ENCODE measurements at places on chromosomes 6 and 20.

DNA sequence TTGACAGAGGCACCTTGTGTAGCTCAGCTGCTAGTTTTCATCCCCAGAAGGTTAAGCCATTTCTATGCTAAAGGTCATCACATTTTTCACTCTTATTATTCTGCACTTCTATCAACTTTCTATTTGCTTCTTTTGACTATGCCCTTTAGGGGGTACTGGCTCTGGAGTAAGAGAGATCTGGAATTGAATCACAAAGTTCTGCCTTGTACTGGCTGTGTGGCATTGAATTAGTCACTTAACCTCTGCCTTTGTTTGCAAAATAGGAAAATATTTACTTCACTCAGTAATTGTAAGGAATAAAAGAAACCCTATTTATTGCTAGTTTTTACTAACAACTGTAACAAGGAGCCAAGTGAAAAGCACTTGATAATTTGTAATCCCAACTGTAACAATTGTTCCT, 56.8 kb upstream of the MTRF1L start:
- DNase-seq, result no peak

DNA sequence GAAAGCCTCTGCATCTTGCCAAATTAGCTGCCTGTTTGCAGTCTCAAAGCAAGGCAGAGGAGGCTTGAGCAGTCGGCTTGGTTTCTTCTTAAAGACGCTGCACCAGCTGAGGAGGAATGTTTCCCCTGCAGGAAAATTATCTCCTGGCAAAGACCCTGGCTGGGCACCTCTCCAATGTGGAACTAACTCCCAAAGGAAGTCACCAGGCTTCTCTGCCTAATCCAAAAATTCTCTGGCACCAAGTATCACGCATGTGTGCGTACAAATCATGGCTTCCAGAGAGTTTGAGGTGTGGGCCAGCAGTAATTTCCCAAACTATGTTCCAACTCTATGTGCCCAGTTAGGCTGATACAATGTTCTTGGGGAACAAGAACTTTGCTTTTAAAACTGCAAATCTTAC, 176.2 kb downstream of the KIF16B start:
- no peak for DNase-seq

- DNase-seq, result no peak
Observed at GRCh38 chr20:21090721-21091120, 15.4 kb downstream of the LINC00237 start.

- DNase-seq, result no peak
Observed at GRCh38 chr6:45554591-45554990, 176.9 kb upstream of the SUPT3H start.

GRCh38 chr6:15871276-15871675, 208.4 kb upstream of the DTNBP1 start:
- DNase-seq, result no peak

DNA sequence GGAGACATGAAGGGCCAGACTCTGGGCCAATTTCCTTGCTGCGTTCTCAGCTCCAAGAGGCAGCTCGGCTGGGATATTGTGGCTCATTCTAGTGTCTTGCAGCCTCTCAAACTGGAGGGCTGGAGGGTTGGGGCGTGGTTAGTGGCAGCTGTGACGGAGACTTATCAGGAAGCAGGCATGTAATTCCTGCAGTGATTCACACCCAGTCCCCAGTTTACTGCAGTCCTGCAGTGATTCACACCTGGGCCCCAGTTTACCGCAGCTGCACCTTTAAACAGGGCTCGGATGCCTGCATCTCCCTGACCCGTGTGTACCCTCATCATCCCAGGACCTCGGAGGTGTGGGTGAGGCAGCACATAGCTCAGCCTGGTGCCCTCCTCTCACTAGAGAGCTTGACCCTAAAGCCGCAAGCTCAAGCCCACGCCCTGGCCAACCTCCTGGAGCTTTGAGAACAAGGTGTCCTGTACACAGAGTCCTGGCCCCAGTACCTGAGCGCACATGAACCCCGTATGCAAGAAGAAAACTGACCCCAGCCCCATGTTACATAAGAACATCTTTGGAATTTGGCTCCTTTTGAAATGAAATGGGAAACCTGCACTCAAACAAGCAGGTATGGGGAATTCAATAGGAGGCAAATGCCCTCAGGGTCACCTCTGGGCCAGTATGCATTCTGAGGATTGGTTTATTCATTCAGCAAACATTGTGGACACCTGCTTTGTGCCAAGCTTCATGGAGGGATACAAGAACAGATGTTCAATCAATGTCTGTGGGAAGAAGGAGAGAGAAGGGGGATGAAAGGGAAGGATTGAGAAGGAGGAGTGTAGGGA, 55.3 kb upstream of the FAM83D start:
- DNase-seq, result no peak

DNA sequence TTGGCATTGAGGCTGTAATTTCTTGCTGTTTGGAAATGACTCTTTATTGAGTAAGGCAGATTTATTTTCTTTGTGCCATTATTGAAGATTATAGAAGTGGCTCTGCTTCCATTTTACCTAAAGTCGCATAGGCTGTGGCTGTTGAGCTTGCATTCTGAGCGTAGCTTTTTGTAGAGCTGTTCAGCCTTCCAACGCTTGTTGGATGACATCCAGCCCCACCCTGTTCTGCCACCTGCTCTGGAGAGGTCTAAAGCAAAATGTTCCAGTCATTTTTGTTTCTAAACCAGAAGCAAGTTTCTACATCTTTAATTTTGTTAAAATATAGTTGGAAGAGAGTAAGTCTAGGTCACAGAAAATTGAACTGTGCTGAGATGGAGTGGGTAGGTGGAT, 24.4 kb downstream of the UST start:
- peak; percentile 22 for DNase-seq

- no peak for DNase-seq
Observed at GRCh38 chr6:140319209-140319608, 944.8 kb upstream of the CITED2 start.

- DNase-seq, result no peak
Observed at GRCh38 chr20:37627060-37627766, 66.6 kb upstream of the CTNNBL1 start.

GRCh38 chr6:108277831-108278230, 17.0 kb upstream of the SNX3 start:
- no peak for DNase-seq

DNA sequence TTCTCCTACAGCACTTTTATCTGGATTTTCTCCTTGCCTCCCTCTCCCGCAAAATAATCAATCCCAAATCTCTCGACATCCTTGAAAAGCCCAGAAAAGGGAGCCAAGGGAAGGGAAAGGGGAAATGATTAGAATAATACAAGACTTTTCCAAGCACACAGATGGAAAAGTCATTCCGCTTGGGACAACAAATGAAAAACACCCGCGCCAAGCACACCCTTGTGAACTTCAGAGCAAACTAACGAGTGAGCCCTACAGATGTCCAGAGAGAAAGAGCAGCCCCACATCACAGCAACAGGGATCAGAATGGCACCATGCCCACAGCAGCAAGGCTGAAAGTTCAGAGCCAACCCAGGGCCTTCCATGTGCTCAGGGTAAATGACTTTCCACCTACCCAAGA, 49.6 kb downstream of the NINL start:
- DNase-seq, result no peak

- no peak for DNase-seq
Observed at GRCh38 chr6:33817489-33817888, 13.7 kb upstream of the MLN start.

GRCh38 chr20:52681288-52681687, 290.9 kb upstream of the TSHZ2 start:
- DNase-seq, result no peak

- no peak for DNase-seq
Observed at GRCh38 chr6:130434174-130434873, 68.5 kb downstream of the TMEM200A start.

DNA sequence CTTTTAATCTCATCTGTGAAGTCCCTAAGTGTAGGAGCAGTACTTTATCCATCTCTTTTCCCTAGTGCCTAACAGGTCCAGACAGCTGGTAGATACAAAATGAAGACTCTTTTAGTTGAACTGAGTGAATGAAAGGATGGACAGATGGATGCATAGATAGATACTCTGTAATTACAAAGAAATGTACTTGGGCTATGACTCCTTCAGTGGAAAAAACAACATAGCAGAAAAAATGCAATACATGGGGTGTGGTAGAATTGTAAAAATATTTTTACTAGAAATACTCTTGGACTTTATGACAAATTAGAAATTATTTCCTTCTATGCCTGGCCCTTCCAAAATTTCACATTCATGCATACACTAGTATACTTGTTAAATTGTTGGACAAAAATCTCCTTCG, 29.3 kb downstream of the KCNQ5 start:
- DNase-seq, result no peak

DNA sequence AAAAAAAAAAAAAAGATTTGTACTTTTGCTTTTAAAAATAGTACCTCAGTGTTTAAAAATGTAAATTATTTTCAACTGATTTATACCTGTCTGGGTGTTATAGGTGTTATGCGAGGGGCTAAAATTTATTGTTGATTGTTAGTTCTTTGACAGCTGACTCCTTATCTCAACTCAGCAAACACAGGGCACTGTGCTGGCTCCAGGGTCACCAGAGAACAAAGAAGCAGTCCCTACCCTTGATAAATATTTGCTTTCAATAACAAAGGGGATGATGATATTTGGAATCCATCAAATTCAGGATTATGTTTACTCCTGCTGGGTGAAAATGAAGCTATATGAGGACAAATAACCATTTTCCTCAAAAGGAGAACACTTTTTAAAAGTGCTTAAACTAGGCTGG, 34.2 kb upstream of the KAT14 start:
- DNase-seq, result no peak

- DNase-seq, result no peak
Observed at GRCh38 chr6:98847779-98848538, 13.6 kb downstream of the POU3F2 start.

DNA sequence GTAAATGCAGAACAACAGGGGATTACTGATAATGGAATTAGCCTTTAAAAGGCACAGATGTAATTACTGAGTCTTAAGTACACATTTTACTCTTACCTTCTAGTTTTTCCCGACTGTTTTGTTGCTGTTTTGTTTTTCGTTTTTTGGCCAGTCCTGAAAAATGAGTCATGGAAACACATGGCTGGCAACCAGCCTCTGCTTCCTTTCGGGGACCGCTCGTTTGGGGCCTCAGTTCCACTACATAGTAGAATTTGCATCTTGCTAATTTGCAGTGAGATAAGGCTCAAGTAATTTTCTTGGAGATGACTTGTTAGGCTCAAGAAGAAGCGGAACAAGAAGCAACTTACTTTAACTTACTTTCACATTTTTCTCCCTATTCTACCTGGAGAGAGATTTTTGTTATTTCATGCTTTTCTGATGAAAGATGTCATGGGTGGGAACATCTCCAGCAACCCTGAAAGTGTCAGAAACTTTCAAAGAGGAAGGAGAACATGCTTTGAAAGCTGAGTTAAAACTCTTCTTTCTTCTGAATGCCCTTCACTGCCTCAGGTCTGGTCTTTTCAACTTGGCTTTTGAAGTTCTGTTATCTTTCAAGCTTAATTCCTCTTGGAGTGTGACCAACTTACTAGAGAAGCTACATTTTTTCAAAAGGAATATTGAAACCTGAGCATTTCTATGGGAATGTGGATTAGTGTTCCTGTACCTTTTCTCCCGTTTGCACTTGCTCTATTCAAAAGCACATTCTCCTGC, 71.5 kb upstream of the HDAC2 start:
- DNase-seq, result no peak

GRCh38 chr6:149194820-149195558, 122.5 kb upstream of the TAB2 start:
- DNase-seq, result no peak

GRCh38 chr6:111260570-111261298, 173.4 kb downstream of the SLC16A10 start:
- no peak for DNase-seq

DNA sequence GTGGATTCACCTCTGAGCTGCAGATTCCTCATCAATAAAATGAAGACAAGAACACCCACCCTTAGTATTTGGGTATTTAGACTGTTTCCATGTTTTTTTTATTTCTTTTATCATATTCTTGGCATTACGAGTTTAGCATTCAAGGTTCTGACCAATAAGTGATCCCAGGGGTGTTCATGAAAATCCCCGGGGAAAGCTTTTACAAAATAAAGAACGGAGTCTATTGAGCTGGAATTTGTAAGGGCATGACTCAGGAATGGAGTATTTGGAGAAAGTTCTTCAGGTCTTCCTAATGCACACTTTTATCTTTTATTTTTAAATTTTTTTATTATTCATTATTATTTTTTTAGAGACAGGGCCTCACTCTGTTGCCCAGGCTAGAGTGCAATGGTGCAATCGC, 19.4 kb upstream of the TOX2 start:
- no peak for DNase-seq

DNA sequence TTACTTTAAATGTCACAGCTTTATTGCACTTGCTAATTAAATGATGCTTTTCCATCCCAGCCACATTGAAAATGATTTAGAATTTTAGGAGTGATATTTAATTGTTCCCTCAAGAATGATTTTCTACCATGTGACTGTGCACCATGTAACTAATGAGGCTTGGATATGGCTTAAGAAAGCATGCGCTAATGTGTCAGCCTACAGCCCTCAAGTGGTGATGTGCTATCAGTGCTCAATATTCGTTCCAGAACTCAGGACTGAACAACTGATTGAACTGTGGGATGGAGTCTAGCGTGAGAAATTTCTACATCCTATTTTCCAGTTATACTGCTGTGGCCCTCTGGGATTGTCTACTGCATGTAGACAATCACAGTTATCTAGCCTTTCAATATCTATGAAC, 71.5 kb downstream of the PKIB start:
- DNase-seq, result no peak

- DNase-seq, result no peak
Observed at GRCh38 chr20:62763404-62763803, 32.9 kb upstream of the MRGBP start.

DNA sequence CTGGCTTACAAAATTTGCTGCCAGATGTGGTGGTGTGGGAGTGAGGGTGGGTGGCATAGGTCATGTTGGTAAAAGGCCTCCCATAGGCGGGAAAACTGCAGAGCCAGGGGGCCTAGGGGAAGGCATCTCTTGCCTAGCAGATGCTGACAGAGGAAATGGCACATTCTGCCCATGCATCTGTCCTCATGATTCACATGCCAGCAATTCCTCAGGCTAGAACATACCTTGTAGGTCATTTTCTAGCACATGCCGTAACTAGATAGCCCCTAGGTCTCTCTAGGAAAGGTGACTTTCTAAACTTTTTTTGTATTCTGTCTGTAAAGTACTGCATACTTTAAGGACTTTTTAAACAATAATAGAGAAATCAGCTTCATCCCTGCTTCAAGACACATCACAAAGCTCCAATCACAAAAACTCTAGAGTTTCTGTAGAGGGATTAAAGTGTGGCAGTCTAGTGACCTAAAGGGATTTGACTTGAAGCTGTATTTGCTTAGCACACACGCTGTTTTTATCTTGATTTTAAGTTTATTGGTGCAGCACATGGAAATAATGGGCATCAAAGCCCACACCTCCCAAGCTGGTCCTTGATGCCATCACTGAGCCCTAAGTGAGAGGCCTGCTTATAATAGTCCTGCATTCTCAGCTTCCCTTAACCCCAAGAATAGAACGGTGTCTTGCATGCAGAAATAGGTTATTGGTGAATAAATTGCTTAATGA, 55.2 kb downstream of the ANKEF1 start:
- DNase-seq, result no peak

All from NCI-H2107 (cell line).